Activated gamma-delta T cell treated with anti-CD3 and anti-CD28 coated beads, Interleukin-2, amount 50 U/mL, for 16 hours (primary cell): ENCODE measurements at places on chromosomes 16 and 17.

DNA sequence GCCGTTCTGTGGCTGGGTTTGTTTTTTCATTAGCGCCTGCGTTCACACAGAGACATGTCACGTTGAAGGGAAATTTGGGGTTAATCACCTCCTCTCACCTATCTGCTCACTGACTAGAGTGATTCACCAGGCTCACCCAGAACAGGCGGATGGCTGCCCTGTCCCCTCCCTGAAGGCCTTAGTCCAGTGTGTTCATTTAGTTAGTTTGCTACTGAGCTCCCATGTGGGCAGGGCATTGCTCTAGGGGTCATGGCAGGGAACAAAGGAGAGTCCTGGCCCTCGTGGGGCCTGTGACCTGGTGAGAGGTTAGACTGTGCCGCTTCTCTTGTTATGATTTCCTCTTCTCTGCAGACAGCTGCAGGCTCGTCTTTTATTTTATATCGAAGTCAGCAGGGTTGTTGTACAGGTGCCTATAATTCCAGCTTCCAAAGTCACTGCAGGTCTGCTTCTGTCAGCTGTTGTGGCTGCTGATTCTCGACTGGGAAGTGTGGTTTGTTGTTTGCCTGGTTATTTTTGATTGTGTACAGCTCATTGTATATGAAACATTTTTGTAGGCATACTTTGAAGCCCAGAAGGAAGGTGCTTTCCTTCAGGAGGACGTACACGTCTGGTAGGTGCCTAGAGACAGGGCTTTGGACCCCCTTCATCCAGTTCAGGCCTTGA, 73.4 kb upstream of the GSE1 start:
- DNase-seq, result no peak

GRCh38 chr17:32152130-32152529, 9.8 kb downstream of the RHOT1 start:
- no peak for DNase-seq

GRCh38 chr17:82782657-82783207, 30.9 kb downstream of the TBCD start:
- DNase-seq, result no peak

DNA sequence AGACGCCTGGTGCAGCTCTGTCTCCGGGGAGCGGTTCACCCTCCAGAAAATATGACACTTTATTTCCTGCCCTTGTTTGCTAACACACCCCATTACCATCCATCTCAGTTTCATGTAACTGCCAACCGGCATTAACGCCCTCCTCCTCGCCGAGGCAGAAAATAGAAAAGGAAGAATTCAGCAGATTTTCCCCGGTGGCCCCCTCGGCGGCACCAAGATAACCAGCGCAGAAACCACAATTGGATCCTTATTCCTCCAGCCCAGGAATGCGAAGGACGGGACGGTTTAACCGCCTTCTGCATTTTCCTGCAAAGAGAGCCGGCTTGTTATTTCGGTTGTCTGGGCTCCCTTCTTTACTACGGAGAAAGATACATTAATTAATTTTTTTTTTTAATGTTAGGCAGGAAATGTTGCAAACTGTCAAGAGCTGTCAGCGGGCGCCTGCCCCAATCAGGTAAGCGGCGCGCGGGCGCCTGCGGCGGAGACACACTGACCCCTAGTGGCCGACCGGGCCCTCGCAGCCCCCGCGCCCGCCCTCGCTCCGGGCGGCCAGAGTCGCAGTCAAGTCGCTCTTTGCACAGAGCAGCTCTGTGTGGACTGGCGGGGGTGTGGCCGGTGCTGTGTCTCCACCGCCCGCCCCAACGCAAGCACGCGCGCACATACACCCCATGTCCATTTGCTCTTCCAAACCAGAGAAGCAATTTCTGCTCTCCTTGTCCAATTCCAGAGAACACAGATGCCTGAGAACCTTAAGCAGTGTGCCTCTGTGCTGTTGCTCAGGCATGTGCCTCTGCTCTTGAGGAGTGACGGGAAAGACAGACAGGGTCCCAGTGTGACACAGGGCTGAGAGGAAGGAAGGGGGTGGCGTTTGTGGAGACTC, 53.6 kb downstream of the C17orf67 start:
- peak; percentile 74 for DNase-seq

DNA sequence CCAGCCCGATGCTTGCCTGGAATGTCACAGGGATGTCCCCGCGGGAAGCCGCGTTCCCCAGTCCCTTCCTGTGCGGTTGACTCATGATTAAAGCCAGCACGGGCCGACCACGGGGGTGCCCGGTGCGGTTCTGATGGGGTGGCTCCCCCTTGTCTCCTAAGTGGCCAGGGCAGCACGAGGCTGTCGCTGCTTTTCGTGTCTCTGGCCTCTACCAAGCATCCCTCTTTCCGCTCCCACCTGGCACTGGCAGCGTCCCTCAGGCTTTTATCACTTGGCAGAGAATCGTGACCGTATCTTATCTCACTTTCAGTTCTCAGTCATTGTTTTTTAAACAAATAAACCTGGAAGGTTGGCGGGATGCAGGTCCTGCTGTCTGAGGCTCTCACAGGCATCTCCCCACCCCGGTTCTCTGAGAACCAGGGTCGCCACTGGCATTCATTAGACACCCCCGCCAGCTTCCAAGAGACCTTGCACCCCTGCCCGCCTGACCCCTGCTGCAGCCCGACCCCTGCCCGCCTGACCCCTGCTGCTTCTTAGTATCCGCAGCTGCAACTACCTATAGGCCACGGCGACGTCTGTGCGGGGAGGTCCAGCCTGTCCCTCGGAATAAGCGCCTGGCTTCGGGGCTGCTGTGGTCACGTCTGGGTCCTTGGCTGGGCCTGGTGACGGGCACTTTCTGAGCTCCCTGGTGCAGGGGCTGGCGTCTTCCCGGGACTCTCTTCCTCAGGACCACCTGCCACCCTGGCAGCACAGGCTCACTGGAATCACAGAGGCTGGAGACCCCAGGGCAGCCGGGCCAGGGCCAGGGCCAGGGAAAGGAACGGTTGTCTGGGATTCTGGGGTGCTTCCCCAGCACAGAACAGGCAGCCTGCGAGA, 7.5 kb downstream of the C1QTNF8 start:
- no peak for DNase-seq

- no peak for DNase-seq
These were observed 543 bp downstream of the ARHGAP23 start for GRCh38 chr17:38428643-38429371.

GRCh38 chr16:46632778-46633733, 11.9 kb upstream of the SHCBP1 start:
- DNase-seq, result no peak

- DNase-seq, result no peak
These were observed 1.7 kb upstream of the HOXB9 start for GRCh38 chr17:48627623-48628521.

- DNase-seq, result no peak
These were observed 45.4 kb downstream of the CREBBP start for GRCh38 chr16:3835089-3835602.

GRCh38 chr16:83187405-83187804, 560.6 kb downstream of the CDH13 start:
- DNase-seq, result no peak

DNA sequence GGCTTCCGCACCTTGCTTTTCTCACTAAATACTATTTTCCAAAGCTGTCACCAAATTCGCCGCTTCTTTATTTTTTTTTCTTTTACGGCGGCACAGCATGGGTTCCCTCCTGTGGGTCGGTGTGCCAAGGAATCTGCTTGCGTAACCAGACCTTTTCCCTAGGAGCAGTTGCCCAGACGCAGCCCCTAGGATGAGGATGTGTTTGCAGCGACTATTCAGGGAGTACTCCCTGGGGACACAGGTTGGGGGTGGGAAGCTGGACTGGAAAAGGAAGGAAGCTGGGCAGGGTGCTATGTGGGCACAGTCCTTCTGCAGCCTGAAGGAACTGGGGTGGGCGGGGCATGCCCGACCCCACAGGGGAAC, 49.0 kb upstream of the ZCCHC14 start:
- no peak for DNase-seq

GRCh38 chr16:69443927-69444631, 19.7 kb downstream of the CYB5B start:
- DNase-seq, result no peak

GRCh38 chr16:87968541-87968940, 17.3 kb downstream of the BANP start:
- DNase-seq, result no peak

- no peak for DNase-seq
These were observed 27.0 kb downstream of the BMERB1 start for GRCh38 chr16:15461376-15461775.

GRCh38 chr17:44549686-44550085, 7.6 kb upstream of the FZD2 start:
- no peak for DNase-seq

GRCh38 chr17:41540921-41541625, 13.0 kb upstream of the KRT19 start:
- DNase-seq, result no peak

DNA sequence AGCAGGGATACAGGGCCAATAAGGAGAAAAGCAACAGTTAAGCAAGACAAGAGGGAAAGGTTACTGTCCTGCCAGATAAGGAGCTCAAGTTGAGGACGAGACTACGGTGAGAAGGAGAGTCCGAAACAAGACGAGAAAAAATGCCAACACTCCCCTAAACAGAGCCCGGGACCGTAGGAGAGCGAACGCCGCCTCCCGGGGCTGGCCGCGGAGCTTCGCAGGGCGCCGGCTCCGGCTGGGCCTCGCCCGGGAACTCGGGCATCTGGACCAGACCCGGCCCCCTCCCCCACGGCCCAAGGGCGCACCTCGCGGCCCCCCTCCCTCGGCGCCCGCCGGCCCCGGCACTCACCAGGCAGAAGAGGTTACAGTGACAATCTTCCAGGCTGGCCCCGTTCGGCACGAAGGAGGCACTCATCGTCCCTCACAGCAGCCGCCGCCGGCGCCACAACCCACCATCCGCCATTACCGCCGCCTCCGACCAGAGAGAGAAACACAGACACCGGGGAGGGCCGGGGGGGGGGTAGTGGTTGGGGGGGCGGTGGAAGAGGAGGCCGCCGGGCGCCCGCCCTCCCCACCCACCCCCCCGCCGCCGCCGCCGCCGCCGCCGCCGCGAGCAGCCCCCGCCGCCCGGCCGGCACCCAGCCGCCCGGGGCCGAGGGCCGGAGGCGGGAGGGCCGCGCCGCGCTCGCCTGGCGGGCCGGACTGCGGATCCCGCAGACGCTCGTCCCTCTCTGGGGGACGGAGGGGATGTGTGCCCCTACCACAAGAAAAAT, at the start of gene MED13:
MED13 (minus strand) TSS at position 488 of the 773 bp plus-strand sequence; CDS start at position 415, 73 bp downstream.
- DNase-seq, result peak; percentile 43

GRCh38 chr16:89289428-89290395, 72.2 kb downstream of the ZNF778 start:
- peak; percentile 49 for DNase-seq

DNA sequence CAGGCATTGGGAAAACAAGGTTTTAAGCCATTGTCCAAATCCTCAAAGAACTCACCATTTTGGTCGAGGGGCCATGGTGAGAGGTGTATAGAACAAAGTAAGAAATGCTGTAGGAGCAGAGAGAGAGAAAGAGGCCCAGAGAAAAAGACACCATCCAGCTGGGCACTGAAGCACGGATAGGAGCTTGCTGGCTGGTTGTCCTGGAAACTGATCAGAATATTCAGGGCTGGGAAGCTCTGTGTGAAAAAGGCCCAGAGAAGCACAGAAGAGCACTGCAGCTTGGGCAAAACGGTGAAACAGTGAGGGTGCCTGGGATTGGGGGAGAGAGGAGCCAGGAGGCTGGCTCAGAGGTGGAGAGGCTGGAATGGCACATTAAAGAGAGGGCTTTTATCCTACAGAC, 16.5 kb downstream of the HS3ST3B1 start:
- no peak for DNase-seq

DNA sequence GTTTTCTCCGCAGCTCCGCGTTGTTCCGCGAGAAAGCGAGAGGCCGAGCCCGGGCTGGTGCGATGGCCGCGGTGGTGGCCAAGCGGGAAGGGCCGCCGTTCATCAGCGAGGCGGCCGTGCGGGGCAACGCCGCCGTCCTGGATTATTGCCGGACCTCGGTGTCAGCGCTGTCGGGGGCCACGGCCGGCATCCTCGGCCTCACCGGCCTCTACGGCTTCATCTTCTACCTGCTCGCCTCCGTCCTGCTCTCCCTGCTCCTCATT, 404 bp downstream of the EMC6 start:
- no peak for DNase-seq

- DNase-seq, result no peak
These were observed 14.6 kb downstream of the LASP1NB start for GRCh38 chr17:38939987-38940386.

DNA sequence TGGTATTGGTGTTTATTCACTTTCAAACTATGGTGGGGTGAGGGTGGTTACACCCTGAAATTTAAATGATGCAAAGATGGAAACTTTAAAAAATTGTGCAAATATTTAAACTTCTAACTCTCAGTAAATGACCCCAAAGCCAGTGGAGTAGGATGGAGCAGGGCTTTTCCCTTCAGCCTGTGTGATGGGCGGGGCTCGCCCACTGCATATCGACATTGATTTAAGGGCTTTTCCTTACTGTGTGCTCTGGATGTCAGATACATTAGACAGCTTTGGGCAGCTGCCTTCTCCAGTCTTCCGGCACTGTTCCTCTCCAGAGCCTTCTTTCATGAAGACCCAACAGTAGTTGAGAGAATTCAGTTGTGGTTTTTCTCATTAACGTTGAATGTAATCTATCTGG, 99.9 kb downstream of the SPECC1 start:
- DNase-seq, result no peak

DNA sequence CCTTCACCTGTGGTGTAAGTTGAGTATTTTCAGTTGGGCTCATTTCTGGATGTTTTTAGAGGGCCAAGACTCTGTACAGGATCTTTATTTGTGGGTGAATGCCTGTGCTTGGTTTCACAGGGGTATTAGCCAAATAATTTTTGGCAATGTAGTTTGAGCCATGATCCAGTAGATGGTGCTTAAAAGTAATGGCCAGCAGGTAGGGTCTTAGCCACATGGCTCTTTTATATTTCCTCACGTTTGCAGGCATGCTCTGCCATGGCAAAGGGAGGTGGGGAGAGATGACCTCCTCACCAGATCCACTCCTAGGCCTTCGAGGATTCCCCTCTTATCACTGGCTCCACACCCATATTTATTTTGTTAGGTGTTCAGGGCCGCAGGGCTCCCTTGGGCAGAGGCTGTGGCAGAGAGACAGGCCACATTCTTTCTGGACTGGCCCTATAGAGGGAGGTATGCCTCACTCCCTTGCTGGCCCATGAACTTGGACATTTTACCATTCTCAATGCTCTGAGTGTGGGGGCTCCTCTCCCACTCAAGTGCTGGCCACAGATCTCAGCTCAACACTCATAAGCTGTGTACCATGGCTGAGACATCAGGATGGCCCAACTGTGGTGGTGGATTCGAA, 417.1 kb downstream of the XYLT1 start:
- no peak for DNase-seq

DNA sequence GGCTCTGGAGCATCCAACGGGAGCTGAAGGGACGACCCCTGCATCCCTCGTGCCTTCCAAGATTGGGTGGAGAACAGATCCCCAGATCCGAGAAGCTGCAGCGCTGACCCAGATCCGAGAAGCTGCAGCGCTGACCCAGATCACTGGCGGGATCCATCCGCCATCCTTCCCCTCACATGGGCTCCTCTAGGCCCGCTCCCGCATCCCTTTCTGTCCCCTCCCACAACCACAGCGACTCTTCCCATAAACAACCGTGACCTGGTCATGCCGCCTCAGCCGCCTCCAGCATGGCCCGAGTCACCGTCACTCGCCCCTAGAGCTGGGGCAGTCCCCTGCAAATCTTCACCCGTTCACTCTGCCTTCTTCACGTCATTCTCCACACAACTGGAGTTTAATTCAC, 124.9 kb downstream of the UTP18 start:
- DNase-seq, result no peak
